Non-pigmented ciliary epithelial cell (primary cell): ENCODE measurements at places on chromosomes 6 and 20.

DNA sequence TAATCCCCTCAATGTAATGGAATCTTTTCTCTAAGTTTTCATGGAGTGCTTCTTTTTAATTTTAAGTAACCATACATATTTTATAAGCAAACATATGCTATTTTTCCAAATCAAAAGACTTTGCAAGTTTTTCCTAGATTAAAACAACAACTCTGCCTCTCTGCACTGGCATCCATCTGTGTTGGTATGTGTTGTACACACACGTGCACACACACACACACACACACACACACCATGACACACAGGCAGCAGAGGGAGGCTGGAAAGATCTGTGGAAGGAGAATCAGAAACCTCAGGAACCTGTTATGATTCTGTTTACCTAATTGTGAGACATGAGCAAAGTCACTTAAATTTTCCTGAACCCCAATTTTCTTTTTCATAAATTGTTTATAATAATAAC, 295.0 kb upstream of the PRDM1 start:
- no peak for DNase-seq

DNA sequence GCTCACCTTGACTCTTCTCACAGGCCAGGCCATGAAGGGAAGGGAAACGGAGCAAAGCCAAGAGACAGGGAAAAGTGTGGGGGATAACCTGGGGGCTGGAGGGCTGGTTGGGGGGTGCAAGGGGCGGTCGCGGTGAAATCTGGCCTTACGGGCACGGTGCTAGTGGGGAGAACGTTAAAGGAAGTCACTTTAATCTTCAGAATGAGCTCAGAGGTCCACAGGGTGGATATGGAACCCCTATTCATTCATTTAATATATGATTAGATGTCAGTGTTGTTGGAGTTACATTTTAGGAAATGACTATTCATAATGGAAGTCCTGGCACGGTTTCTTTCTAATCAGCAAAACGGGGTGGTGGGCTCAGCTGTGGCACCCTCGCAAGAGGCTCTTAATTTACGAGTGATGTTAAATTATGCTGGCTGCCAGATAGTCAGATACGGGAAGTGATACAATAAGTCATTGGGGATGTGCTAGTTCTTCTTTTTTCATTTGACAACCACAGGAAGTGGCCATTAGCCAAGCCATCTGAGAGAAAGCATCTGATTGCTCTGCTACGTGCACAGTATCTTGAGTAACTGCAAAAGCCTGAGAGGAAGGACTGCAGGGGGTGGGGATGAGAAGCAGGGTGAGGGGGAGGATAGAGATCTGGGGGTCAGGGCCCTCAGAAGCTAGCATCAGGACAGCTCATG, 253.0 kb downstream of the QKI start:
- no peak for DNase-seq

- DNase-seq = no peak
Observed at GRCh38 chr20:4999788-5000187, 1.5 kb downstream of the SLC23A2 start.

- no peak for DNase-seq
Observed at GRCh38 chr20:35329435-35330139, 37.4 kb upstream of the FAM83C start.

- no peak for DNase-seq
Observed at GRCh38 chr6:132390017-132390416, 11.3 kb downstream of the MOXD1 start.

DNA sequence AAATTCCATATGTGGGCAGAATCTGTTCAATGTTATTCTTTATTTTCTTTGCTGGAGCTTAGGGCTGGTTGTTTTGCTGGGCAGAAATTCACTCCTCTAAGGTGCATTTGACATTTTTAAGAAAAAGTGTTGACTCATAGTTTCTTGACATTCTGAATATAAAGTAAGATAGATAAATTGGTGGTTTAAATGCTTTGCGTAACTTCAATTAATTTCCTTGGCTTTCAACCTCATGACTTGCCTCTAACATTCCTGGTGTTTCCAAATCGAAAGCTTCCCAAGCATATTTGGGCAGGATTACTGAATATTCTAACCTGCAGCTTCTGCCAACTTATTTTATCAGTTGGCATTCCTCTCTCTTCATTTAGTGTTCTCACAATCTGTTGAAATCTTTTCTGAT, 718.7 kb upstream of the ADGRB3 start:
- peak; percentile 28 for DNase-seq

GRCh38 chr6:75166236-75166635, 39.6 kb downstream of the COL12A1 start:
- DNase-seq = no peak

GRCh38 chr6:39018103-39018502, 30.5 kb upstream of the GLP1R start:
- DNase-seq = no peak

DNA sequence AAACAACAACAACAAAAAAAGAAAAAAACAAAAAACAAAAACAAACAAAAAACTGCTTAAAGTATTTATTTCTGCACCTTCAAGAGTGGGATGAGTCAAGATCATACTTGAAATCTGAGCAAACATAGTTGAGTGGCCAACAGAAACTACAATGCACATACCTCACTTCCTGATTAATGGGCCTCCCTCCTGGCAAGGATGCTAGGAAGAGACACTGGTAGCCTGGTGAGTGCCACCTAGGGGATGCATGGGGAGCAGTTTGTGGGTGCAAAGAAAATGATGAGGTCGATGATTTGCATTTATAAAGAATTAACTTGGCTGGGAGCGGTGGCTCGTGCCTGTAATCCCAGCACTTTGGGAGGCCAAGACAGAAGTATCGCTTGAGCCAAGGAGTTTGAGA, 808.1 kb downstream of the MAFB start:
- DNase-seq = no peak

DNA sequence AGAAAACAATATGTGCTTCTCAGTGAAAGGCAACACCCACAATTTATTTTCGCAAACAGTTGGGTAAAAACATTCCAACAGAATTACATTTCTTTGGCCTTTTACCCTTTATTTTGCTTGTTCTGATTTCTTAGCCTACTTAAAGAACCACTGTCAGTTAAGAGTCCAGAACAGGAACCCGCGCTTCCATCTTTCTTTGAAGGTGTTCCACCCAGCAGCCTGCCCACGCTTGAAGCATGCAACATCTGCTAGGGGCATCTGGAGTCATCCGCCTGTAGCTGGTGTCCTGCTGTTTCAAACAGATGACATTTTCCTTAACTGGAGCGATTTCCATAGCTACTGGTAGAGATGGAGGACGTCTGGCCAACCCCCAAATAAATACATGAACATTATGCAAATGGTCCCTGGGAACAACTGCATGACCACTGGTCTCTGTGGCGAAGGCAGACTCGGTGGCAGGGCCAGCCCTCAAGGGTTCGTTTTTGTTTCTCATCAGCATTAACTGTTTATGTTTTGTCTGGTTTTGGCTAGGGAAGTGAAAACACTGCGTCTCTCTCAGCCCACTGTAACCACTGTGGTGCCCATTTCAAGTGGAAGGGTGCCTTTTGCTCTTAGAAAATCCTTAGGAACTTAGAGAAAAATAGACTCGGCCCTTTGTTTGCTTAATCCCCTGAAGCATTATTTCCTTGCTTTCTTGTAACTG, 51.6 kb downstream of the LAMA4 start:
- no peak for DNase-seq

- DNase-seq = peak; percentile 4
Observed at GRCh38 chr20:20668639-20669038, 43.8 kb downstream of the RALGAPA2 start.

DNA sequence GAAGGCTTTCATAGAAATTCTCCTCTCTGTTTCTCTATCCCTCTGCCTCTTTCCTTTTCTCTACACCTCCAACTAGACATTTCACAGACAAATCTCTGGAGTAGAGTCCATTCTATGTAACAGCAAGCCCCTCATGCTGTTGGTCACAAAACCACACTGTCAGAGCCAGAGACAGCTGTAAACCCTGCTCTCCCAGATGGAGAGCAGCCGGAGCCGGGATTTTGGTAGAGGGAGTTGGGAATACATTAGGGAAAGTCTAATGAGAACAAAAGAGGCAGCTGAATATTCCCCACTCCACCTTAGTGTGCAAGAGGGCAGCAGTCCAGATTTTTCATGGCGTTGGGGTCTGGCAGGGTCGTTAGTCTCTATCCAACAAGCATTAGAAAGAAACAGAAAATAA, 68.3 kb upstream of the EDN1 start:
- DNase-seq = no peak

GRCh38 chr6:167898673-167899311, 72.1 kb downstream of the AFDN start:
- no peak for DNase-seq

DNA sequence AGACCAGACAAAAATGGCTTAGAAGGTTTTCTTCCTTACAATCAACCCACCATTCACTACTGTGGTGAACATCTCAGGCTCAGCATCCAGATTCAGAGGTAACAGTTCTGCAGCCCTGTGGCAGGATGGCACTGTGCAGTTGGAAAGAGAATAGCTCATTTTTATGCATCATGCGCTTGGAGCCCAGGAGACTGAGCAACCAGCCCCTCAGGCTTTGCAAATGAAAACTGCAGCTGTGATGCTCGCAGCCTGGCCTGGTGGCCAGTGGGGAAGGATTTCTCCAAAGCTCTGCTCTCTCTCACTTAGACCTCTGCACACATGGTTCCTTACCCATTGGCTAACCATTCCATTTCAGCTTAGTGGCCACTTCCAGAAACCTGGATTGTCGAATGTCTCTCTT, 45.8 kb downstream of the GABRR2 start:
- DNase-seq = no peak

DNA sequence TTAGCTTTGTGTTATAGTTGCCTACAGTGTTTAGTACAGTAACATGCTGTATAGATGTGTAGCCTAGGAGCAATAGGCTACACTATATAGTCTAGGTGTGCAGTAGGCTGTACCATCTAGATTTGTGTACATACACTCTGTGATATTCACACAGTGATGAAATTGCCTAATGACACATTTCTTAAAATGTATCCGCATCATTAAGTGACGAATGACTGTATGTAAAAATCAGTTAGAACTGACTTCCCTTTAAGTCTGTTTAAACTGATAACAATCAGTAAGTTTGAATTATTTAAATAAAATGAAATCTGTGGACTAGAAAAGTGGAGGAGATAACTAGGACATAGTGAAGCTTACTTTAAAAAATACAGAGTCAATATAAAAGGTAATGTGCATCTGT, 176.1 kb downstream of the CDKAL1 start:
- DNase-seq = no peak

DNA sequence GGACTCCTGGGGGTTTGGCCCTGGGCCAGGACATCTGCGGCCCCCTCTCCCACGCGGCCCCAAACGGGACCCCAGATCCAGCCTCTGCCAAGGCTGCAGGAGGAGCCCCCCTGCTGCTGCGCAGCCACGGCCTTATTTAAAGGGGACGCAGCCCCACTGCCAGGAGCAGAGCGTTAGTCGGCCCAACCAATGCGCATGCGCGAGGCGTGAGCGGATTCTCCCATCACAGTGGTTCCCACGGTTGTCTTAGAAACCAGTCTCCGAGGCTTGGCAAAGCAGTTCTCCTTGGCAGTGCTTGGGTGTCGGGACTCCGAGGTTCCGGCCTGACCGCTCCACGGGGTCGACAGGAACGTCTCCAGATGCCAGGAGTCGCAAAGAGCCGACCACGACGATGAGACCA, 288.3 kb upstream of the ZNF337 start:
- DNase-seq = no peak

GRCh38 chr6:14075095-14075503, 42.5 kb upstream of the CD83 start:
- no peak for DNase-seq
